HS-27A (cell line): ENCODE measurements at places on chromosomes 13 and 19.

GRCh38 chr19:56106397-56106849 is 14.7 kb downstream of the ZNF787 start:
- DNase-seq, result no peak

GRCh38 chr13:99873141-99873540 is 98.4 kb downstream of the ZIC5 start:
- no peak for DNase-seq

GRCh38 chr19:3098515-3099346 is 4.6 kb downstream of the GNA11 start:
- DNase-seq, result no peak

GRCh38 chr13:93522501-93522900 is 295.9 kb downstream of the GPC6 start:
- no peak for DNase-seq

DNA sequence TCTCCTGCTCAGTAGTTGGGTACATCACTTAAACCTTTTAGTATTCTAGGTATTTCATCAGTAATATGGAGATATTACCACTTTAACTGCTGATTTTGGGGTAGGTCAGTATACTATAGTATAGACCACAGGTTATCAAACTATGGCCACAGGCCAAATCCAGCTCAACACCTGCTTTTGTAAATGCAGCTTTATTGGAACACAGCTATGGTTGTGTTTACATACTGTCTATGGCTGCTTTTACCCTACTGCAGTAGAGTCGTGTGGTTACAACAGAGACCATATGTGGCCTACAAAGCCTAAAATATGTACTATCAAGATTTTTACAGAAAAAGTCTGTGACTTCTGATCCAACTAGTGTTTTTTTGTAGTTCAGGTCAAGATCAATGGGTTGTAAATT is 10.3 kb downstream of the COG6 start:
- no peak for DNase-seq

DNA sequence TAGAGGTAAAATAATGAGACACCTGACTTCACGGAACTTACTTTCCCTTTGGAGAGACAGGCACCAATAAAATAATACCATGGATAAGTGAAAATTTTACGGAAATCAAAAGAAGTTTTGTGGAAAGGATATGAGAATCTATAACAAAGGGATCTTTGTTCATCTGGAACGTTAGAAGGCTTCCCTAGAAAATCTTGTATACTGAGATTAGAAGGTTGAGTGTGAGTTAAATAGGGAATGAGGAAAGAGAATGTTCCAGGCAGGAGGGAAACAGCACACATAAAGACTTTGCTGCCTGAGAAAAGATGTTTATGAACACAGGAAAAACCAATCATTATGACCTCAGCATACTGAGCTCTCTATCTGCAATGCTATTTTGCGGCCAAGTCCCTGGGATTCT is 19.6 kb upstream of the RAP2A start:
- DNase-seq, result no peak

GRCh38 chr13:94182185-94182761 is 297.2 kb downstream of the DCT start:
- DNase-seq, result no peak

GRCh38 chr19:38663156-38663651 is 15.8 kb downstream of the ACTN4 start:
- no peak for DNase-seq

DNA sequence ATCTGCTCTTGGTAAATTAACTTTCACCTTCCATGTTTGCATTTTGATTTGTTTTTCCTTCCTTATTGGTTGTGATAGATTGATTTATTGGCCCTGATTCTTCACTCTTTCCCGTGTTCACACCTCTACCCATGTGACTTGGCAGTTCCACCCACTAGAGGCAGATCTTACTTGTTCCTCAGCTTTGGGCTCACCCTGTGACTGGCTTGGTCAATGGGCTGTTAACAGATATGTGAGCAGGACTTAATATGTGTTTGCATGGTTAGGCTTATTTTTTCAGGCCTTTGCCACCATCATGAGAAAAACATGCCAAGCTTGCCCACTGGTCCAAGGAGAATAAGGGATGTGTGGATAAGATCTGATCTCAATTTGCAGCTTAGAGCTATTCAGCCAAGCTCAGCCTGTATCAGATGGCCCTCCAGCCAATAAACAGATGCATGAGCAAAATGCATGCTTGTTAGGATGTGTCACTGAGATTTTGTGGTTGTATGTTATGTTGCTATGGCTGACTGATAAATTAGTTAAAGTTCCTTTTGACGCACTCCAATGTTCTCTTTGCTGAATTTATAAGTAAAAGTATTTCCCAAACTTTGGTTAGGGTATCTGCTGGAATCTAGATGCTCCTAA is 48.0 kb downstream of the RGCC start:
- peak; percentile 39 for DNase-seq
